ENCODE measurements at places on chromosomes 7 and 10. TPM values are rescaled to one million over a fixed set of nuclear protein-coding genes. Genes with fewer than 3 reads are reported as not detected.

GRCh38 chr7:23864973-23865372 lies 155.0 kb downstream of the STK31 start:
- no peak overlapping the region for H3K27ac ChIP-seq
- DNase-seq: no peak
- H3K4me3 ChIP-seq: no peak overlapping the region
- no peaks in the 10 kb centered on the region for H3K27me3 ChIP-seq

GRCh38 chr7:99143521-99143852 lies 421 bp downstream of the SMURF1 start:
- H3K4me1 ChIP-seq: peaks cover 42% of the 10 kb centered on the region
- H3K27ac ChIP-seq: peak overlapping the region; percentile 99
- DNase-seq: no peak
- peak overlapping the region; percentile 98 for H3K4me3 ChIP-seq
- H3K27me3 ChIP-seq: no peaks in the 10 kb centered on the region
- no peaks in the 10 kb centered on the region for H3K36me3 ChIP-seq

GRCh38 chr7:116511552-116512519 lies 12.3 kb downstream of the CAV2 start:
- H3K4me1 ChIP-seq: no peaks in the 10 kb centered on the region
- H3K27ac ChIP-seq: peak overlapping the region; percentile 97
- no peak for DNase-seq

- H3K27me3 ChIP-seq: no peaks in the 10 kb centered on the region
- H3K4me1 ChIP-seq: no peaks in the 10 kb centered on the region
- H3K36me3 ChIP-seq: no peaks in the 10 kb centered on the region
- DNase-seq: no peak
- no peak overlapping the region for H3K4me3 ChIP-seq
Measured at GRCh38 chr10:53528974-53529373, 756.4 kb upstream of the MBL2 start.

- no peaks in the 10 kb centered on the region for H3K36me3 ChIP-seq
- H3K27me3 ChIP-seq: no peaks in the 10 kb centered on the region
- no peak overlapping the region for H3K4me3 ChIP-seq
- peak; percentile 83 for DNase-seq
- peak overlapping the region; percentile 65 for H3K27ac ChIP-seq
- no peaks in the 10 kb centered on the region for H3K4me1 ChIP-seq
Measured at GRCh38 chr10:122490786-122491680, 29.7 kb downstream of the HTRA1 start.

DNA sequence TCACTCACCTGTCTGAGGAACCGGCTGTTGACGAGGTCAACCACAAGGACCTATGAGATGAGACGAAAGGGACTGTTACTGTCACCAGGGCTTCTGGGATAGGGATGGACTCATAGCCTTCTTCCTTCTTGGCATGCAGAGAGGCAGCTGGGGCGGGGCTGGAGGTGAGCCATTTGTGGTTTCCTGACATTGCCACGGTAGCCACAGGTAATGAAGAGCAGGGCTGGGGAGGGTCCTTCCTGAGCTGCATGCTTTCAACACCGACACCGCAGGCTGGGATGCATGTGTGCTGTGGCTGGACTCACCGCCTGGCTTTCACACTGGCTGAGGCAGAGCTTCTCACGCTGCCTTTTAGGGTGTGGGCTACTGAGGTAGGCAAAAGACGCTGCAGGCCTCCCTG lies 46.4 kb upstream of the MKRN1 start:
- DNase-seq: no peak
- H3K4me3 ChIP-seq: no peak overlapping the region
- no peaks in the 10 kb centered on the region for H3K27me3 ChIP-seq
- H3K27ac ChIP-seq: no peak overlapping the region

DNA sequence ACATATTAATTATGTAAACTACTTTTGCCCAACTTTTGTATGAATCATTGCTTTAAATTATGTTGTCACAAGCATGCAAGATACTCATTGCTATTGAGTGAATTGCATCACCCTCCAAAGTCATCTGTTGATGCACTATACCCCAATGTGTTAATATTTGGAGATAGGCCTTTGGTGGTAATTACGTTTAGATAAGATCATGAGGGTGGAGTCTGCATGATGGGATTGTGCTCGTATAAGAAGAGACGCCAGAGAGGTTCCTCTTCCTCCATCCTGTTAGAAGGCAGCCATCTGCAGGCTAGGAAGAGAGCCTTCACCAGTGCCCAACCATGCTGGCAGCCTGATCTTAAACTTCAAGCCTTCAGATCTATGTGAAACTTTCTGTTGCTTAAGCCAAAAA lies 95.3 kb upstream of the MAGI2 start:
- H3K27ac ChIP-seq: no peak overlapping the region
- no peaks in the 10 kb centered on the region for H3K27me3 ChIP-seq
- no peaks in the 10 kb centered on the region for H3K36me3 ChIP-seq
- no peaks in the 10 kb centered on the region for H3K4me1 ChIP-seq

DNA sequence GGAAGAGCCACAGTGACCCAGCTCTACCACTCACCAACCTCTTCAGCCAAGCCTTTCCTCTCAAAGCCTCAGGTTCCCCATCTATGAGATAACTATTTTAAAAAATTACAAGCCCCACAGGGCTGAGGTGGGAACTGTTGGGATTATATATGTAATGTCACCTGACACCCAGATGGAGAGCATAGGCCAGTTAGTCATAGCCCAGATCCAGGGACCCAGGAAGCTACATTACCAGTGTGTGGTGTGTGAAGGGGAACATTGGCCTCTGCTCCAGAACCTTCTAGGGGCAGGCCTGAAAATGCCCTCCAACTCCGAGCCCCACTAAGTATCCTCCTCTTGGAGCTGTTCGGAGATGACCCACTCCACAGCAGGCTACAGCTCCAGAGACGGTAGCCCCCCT lies 162.4 kb downstream of the NRF1 start:
- H3K36me3 ChIP-seq: no peaks in the 10 kb centered on the region
- H3K4me3 ChIP-seq: no peak overlapping the region
- H3K4me1 ChIP-seq: peaks cover 8% of the 10 kb centered on the region

GRCh38 chr10:125407000-125407502 lies 246.7 kb upstream of the CTBP2 start:
- H3K27me3 ChIP-seq: no peaks in the 10 kb centered on the region
- DNase-seq: no peak
- H3K36me3 ChIP-seq: no peaks in the 10 kb centered on the region

GRCh38 chr10:11134411-11134810 lies 116.7 kb downstream of the CELF2 start:
- H3K36me3 ChIP-seq: no peaks in the 10 kb centered on the region
- no peak overlapping the region for H3K4me3 ChIP-seq
- DNase-seq: no peak
- no peak overlapping the region for H3K27ac ChIP-seq

- no peak overlapping the region for H3K27ac ChIP-seq
- H3K36me3 ChIP-seq: no peaks in the 10 kb centered on the region
- H3K4me1 ChIP-seq: peaks cover 4% of the 10 kb centered on the region
Measured at GRCh38 chr7:27636326-27637006, 26.2 kb downstream of the HIBADH start.

ZNF33A gene
- total RNA-seq: 33.9 TPM

STEAP2 gene
- 26.1 TPM for total RNA-seq

ACTR3C gene
- 8.4 TPM for total RNA-seq

BRAT1 gene
- 20.0 TPM for total RNA-seq

GPER1 gene
- 10.7 TPM for total RNA-seq

Data from sigmoid colon (tissue), 7 donors.